HCEC 1CT (cell line): ENCODE measurements at places on chromosomes 7 and 10.
A peak's percentile ranks its signal among the peaks of the same experiment; 100 is the strongest.

DNA sequence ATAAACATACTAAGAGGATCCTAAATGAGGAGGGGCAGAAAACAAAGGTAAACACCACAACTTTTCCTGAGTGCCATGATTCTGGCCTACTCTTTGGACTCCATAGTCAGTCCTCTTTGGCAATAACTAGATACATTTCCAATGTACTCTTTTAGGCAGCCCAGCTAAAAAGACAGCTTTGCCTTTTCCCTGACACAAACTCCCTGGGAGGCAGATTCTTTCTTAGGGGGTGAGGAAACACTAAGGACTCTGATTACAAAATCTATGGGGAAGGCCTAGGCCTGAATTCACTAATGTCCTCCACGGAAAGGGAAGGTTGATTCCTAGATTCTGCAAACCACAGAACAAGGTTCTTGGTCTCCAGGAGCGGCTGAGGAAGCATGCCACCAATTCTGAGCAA lies 25.8 kb downstream of the FBXW4 start:
- DNase-seq: no peak

- DNase-seq: peak; percentile 48
Measured at GRCh38 chr7:128408709-128409595, 830 bp downstream of the IMPDH1 start.

- peak; percentile 46 for DNase-seq
Measured at GRCh38 chr10:68348265-68348741, 15.6 kb upstream of the PBLD start.

DNA sequence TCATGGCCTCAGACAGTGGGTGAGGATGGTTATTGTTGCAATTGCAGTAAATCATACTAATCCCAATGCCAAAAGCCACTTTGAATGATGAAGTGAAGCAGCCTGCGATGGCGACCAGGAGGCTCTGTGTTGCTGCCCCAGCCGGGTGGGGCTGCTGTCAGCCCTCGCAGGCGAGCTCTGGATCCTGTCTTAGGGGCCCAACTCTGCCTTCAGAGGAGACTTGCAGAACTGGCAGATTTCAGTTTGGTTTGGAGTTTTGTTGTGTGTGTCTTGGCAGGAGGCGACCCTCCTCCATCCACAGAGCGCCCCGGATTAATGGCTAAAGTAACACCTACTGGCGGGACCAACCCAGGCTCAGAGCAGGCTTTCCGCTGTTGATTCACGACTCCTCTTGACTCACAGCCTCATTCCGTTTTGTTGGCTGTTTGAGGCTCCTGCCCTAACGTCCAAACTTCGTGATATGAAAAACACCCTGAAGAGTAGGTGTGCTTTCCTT lies 67.9 kb upstream of the BMPER start:
- no peak for DNase-seq

DNA sequence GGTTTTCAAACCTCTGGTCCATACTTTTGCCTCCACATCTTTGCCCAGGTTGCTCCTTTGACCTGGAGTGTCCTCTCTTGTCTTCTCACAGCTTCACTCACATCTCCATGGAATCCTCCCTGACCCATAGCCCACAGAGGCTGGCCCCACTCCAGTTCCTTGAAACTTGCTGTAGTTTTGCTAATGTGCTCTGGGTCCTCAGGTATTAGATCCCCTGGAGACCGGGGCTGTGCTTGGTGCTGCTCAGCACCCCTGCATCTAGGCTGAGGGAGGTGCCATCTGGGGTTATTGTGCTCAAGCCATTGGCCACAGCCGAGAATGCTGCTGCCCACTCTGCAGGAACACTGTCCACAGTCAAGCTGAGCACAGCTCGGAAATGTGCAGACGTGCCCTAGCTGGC lies 16.5 kb downstream of the KNDC1 start:
- DNase-seq: no peak
